ENCODE measurements at places on chromosomes 1 and 21.
A peak's percentile ranks its signal among the peaks of the same experiment; 100 is the strongest.

GRCh38 chr1:246934765-246935164 is 3.0 kb upstream of the AHCTF1 start:
- no peak for DNase-seq

DNA sequence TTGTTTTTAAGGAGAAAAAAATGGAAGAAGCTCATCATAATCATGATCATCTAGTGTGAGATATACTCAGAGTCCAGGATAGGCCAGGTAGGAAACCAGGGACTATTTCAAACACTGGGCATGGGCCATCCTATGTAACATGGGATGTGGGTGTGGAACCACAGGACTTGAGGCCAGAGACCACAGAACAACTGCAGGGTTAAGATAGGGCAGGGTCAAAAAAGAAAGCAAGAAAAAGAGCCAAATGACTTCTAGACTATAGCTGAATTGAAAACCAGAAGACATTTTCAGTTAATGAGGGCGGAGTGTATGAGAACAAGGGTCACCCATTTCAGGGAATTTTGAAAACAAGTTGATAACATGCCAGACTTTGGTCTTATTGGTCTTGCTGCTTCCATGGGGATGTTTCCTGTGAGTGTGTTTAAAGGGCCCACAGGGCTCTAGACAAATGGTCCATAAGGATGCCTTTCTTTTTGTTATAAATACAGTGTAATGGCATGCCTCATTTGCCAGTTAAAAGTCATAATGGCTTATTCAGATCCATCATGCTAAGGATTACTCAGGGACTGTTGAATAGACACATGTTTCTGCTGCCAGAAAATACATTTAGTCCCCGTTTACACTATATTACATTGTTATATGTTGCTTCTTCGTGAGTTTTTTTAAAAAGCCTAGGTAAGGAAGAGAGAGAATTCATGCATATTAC is 182.0 kb upstream of the C21orf91 start:
- DNase-seq = no peak

GRCh38 chr1:8493916-8494540 is 176.1 kb downstream of the SLC45A1 start:
- DNase-seq = no peak

DNA sequence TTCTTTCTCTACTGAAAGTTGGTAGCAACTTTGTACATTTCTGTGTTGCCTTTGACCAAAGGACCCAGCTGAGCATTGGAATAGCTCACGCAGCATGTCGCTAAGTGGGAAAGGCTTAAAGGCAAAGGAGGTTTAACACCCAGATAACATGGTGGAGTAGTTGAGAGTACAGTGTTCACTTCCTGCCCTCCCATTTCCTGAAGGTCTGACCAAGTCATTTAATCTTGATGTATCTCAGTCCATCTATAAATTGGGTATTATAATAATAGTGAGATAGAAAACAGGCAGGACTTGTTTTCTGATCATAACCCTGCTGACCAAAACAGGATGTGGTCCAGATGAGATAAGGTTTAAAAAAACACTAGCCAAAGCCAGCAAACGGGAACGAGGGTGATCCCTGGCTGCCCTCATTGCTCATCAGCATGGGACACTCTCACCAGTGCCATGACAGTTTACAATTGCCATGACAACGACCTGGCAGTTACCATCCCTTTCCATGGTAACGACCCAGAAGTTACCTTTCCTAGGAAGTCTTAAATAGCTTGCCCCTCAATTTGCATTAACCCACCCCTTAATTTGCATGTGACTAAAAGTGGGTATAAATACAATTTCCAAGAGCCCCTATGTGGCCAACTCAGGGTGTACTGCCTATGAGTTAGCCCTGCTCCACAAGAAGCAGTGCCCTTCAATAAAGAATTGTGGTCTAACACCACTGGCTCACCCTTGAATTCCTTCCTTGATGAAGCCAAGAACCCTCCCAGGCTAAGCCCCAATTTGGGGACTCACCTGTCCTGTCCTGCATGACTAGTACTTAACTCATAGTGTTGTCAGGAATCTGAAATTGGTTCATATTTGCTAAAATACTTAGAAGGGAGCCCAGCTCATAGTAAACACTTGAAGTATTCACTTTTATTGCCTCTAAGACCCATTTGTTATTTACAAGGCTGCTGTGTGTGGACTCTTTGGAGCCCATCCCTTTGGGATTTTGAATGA is 28.4 kb upstream of the FHAD1 start:
- no peak for DNase-seq

- DNase-seq = no peak
Observed at GRCh38 chr1:229370601-229371021, 27.8 kb upstream of the CCSAP start.

DNA sequence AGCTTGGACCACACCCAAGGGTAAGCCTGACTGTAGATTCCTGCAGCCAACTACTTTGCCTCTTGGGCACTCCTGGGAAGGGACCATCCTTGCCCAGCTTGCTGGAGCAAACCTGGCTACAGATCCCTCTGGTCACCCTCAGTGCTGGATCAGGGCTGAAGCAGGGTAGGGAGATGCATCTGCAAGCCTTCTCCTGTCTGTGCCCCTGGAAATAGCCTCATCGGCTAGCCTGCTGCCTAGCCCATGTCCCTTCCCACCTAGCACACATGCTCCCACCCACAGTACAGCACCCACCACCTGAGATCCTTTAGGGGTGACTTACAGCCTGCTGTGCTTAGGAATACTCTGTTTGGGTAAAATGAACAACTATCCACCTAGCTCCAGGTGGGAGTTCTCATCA is 177.3 kb upstream of the HMGB4 start:
- DNase-seq = no peak

DNA sequence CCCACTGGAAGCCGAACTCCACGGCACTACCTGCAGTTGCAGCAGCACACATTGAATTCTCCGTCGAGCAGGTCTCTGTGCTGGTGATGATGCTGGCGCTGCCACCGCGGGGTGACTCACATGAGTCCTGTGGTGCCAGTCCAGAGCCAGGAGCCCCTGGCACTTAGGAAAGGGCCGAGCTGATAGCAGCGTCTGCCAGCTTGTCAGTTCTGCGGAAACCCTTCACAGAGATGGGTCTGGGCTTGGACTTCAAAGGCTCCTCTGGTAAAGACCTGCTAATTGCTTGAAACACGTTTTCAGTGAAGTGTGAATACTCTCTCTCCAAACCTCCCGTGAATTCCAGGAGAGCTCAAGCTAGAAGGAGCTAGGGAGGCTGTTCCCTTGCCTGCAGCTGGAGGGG is 92.2 kb downstream of the GRIK3 start:
- DNase-seq = no peak

GRCh38 chr1:94218332-94218731 is 19.1 kb downstream of the ARHGAP29 start:
- DNase-seq = no peak

- no peak for DNase-seq
Observed at GRCh38 chr1:208500375-208500774, 256.2 kb upstream of the PLXNA2 start.

DNA sequence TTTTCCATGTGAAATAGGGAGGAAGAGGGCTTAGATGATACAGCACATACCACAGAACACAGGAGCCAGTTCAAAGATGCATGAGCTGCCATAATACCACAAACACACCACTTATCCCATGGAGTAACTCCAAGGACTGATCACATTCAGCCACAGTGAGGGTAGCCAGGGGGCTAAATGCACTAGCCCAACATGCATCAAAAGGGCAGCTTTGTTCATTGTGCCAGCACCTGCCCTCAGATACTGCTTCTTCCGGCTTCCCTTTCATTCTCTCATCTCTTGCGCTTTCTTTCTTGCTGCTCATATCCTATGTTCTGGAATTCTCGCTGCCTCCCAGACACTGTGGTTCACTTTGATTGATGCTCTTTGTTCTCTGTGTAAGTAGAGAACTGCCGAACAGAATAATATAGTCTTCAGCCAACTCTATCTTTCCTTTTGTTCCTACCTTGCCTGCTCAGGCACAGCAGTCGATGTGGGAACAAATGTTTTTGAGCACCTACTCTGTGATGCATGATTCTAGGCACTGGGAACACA is 50.0 kb upstream of the SYT6 start:
- no peak for DNase-seq

DNA sequence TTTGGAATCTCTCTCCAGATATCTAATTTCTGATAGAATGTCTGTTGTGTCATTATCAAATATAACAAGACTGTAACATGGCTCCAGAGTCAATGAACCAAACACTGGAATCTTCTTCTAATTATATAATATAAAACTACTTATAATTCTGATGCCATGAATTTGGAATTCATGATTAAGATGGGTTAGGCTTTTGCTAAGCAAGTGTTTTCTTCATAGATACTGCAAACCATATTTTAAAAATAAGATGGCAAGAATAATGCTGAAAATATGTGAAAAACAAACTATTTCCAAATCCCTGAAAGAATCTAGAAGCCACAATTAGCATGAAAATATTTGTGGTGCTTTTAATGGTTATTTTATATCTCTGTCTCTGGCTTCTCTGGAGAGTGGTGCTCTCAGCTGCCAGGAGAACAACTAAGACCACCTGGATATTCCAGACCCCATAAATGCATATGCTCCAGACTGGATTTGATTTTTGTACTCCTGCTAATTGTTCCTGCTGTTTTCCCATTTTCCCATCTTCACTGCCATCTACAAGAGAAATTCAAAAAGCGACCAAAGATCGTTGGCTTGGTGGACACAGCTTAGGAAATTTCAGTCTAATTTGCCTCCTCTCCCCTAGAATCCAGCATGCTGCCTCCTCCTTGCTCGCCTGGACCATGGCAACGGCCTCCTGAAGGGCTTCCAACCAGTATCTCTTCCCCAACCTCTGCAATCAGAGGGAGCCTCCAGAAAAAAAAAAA is 418.9 kb downstream of the SETD4 start:
- no peak for DNase-seq

GRCh38 chr1:11797525-11798216 is 8.1 kb downstream of the MTHFR start:
- no peak for DNase-seq

DNA sequence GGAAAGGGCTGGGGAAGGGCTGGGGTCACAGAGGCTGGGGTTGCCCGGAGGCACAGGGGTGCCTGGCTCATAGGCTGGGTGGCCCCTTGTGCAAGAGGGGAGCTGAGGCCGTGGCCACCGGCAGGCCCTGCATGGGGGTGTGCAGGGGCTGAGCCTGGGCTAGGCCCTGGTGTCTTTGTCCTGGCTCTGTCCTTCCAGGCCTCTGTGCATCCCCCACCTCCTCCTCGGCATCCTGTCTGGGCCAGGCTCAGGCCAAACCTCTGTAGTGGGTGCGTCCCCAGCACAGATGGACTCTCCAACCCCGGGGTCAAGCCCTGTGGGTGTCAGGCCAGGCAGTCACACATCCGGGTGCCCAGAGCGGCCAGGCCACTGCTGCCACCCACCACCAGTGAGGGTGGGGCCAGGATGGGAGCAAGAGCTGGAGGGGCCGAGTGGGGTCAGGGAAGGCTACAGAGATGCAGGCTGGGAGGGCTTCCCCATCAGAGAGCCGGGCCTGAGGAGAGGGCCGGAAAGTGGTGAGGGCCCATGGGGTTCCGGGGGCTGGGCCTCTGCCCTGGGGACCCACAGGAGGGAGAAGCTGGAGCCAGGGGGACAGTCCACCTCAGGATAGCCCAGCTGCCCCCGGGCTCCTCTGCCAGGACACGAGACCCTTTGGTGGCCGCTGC is 19.4 kb downstream of the PANK4 start:
- DNase-seq = no peak

DNA sequence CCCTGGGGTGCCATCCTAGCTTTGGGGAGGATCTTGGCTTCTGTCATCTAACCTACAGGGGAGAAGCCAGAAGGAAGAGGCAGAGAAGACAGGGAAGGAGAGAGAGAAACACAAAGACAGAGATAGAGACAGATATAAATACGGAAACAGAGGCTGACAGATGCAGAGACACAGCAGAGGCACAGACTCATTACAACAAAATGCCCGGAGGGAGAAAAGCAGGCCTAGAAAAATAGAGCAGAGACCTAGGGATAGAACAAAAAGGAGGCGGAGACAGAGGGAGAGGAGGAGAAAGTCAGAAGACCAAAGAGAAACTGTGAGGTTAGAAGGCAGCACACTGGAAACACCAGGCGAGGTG is 1.9 kb downstream of the PEAR1 start:
- DNase-seq = no peak

- no peak for DNase-seq
Observed at GRCh38 chr1:157001304-157001703, 44.2 kb downstream of the ARHGEF11 start.

GRCh38 chr1:221039616-221040015 is 160.4 kb downstream of the HLX start:
- no peak for DNase-seq

DNA sequence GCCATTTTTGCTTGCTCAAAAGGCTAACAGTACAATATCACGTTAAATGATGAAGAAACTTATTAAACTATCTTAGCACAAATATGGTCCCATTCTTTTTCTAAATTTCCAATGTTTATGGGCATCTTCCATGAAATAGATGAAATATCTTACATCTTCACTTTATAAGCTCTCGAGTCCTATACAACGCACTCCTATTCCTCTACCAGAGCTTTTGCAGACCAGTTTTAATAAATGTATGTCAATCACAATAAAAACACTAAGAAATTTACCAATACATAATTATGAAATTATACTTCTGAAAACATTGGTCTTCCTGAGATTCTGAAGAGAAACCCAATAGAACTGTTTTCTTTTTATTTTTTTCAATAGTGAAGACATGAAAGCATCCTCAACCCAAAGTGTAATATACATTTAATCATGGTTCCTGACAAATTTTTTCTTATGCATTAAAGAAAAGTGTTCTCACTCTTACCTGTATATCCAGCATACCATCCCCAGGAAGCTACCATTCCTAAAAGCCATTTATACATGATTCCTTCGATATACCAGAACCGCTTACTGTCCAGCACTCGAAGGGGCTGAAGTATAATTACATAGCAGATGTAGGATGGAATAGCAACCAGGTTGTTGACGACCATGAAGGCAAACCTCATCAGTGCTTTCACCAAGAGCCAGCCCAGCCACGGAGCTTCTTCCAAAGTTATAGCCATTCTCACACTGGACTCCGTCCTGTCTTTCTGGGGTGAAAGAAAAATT is 1.8 kb downstream of the LPGAT1 start:
- no peak for DNase-seq

DNA sequence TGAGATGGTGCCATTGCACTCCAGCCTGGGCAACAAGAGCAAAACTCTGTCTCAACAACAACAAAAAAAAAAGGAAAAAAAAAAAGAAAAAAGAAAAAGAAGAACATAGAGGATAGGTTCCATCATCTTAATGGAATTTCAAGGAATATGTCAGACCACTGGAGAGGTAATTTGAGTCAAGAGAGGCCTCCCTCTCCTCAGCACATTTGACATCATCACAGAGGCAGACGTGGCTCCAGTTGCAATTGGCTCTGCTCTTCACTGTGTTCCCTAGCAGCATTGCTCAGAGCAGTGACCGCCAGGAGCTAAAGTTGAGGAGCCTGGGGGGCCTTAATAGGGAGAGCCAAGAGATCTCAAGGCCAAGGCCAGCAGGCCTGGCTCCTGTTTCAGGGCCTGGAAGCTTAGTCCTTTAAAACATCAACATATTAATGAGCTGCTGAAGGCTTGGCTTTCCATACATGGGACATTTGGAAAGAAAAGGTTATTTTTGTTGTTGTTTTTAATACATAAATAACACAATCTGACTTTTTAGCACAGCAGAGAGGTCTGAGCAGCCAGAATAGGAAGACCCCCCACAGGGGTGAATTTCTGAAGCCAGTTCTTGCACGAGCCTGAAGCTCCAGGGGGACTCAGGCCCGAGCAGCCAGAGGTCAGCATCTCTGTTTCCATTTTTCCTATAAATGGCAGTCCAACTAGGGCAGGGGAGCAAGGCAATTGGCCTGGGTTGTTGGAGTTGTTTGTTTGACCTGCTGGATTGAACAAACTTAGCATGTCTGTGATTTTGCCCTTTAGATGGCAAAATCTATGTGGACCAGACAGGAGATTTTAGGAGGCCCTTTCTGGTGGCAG is 118.3 kb upstream of the FGGY start:
- no peak for DNase-seq

- DNase-seq = peak; percentile 30
Observed at GRCh38 chr1:153805042-153805745, 30.0 kb downstream of the SLC27A3 start.
